Heart right ventricle (tissue), 16 donors: ENCODE measurements at places on chromosomes 5 and 9.

DNA sequence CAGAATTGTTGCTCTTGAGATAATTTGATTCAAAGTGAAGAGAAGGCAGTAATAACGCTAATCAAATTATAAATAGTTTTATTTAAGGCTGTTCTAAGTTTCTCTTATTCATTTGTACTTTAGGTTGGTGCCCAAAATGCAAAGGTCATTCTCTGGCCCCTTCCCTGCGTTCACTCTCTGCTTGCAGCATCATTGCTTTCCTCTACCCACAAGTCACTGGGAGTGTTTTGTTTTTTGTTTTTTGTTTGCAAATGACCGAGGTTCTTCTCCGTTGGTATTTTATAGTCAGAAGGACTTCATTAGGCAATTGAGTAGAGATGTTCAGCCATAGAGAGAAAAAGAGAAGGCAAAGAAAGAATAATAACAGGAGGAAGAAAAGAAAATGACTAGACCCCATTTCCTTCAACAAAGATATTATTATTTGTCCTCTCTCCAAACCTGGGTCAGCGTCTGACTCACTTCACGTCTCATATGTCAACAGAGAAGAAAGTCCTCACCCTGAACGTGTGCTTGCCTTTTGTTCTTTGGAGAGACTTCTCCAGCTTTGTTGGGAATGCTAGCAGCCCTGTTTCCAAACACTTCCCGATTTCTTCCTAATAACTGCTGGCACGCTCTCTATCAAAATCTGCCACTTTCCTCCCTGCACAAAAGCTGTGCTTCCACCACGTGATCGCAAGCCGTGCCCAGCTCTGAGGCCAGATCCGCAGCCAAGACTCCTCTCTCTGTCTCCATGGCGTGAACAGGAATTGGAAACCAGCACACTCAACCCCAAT lies 119.8 kb downstream of the EBF1 start:
- DNase-seq, result peak; percentile 57

DNA sequence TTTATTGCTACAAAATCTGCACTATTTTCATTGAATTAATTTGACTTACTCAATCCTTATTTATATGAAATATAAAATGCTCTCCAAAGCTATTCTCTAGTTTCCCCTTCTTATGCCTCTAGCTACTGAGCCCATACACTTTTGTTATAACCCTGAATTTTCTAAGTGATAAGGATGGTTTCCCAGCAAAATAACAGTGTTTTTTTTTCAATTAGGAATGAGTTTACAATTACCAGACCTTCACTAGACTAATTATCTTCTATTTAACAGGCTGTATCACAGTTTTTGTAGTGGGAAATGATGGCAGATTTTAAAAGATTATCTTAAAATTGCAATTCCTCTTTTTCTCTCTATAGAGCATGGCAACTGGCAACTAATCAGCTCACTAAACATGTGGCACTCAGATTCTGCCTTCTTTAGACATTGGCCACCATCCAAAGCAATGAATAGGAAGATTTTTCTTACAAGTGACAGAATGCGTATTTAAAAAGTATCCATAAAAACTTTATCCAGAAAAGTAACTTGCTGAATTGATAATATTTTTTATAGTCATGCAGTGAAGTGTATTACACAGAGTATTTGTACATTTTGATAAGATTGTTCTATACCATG lies 585.7 kb upstream of the ZNF608 start:
- no peak for DNase-seq

DNA sequence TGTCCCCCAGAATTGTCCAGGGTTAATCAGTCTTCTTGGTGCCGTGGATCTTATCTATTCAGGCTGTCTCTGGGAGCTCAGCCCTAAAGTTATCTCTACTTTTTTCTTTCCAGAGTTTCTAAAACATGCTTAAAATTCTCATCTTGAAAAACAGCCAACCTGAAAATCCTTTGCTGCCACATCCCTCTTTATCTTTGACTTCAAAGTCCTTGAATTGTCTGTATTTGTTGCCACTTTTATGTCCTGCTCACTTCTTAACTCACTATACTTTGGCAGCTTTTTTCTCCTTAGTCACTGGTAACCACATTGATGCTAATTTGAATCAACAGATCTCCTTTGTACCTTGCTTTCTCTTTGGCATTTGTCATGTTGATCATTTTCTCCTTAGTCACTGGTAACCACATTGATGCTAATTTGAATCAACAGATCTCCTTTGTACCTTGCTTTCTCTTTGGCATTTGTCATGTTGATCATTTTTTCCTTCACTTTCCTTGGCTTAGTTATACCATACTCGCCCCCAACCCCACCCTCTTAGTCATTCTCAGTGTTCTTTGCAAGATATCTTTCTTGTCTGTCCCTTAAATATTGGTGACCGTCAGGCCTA lies 8.5 kb downstream of the DMXL1 start:
- no peak for DNase-seq

DNA sequence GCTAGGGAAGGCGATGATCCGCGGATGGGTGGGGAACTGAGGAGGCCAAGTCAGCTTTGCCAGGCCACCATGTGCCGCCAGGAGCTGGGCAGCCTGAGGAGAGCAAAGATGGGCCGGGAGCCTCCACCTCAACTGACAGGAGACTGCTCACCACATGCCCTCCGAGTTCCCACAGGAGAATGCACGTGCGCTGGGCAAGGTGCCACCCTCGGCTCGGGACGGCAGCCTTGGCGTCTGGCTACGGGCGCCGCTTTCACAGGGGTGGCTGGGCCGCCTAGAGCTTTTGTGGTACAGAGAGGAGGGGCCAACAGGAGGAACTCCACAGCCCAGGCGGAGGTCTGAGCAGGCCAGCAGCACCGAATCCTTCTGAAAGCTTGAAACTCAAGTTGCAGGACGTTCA lies 5.3 kb upstream of the TBC1D9B start:
- no peak for DNase-seq

GRCh38 chr9:4986783-4987182 lies 1.7 kb downstream of the JAK2 start:
- DNase-seq, result no peak

DNA sequence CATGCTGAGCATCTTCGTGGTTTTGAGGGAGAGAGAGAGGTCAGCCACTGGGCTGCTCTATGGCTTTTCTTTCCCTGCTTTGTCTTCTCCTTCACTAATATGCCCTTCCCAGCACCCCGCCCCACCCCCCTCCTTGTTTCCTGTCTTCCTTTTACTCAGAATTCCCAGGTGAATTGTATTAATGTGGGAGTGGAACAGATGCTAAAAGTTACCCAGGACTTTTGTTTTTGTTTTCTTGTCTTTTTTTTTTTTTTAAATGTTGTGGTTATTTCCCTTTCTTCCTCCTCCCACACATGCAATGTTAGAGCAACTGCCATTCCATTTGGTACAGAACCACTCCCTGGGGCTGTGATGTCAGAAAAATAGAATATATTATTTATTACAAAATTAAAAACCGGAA lies 442.7 kb upstream of the CD180 start:
- peak; percentile 37 for DNase-seq

DNA sequence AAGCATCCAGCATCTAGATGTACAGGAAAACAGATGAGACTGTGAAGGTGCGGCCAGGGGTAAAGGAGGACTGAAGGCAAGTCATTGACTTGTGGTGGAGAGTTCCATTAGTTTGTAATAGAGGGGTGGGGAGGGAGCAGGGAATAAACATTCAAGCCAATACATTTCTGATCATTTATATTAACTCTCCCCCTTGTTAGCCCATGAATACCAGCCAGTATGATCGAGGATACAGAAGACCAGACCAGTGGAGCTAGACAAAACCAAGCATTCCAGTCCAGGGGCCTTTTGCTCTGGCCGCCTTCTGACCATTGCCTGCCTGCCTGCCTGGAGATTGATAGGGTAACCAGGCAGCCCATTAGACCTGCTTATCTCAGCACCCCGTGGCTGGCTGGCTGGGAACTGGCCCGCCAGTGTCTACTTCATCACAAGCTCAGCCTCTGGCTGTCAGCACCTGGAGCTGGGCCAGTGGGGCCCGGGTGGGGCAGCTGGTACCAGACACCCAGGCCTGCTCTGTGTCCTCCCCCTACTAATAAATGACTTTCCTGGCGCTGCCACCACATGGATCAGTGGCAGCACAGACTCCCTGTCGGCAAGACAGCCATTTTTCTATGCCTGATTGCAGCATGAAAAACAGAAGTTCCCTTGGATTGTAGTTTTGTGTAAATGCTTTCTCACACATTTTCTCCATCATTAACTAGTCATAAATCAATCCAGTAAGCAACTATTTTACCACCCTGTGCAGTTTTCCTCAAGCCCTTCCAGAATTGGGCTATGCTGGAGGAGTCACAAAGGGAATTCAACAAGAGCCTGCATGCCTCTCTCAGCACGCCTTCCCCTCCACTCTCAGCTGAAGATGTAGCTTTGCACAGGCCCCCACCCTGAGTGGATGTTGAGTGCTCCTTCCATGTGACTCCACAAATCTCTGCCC lies 181.3 kb downstream of the SNCAIP start:
- peak; percentile 83 for DNase-seq

DNA sequence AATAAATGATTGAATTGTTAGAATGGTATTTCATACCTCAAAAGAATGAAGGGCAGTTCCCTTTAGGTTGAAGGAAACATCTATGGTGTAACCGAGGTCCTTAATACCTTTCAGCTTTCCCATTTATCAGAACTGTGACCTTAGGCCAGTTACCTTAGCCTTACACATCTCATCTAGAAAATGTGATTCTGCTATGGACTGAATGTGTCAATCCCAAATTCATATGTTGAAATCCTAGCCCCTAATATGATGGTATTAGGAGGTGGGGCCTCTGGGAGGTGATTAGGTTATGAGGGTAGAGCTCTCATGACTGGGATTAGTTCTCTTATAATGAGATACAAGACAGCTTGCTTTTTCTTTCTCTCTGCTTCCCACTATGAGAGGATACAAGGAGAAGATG lies 441.9 kb downstream of the PLK2 start:
- no peak for DNase-seq

DNA sequence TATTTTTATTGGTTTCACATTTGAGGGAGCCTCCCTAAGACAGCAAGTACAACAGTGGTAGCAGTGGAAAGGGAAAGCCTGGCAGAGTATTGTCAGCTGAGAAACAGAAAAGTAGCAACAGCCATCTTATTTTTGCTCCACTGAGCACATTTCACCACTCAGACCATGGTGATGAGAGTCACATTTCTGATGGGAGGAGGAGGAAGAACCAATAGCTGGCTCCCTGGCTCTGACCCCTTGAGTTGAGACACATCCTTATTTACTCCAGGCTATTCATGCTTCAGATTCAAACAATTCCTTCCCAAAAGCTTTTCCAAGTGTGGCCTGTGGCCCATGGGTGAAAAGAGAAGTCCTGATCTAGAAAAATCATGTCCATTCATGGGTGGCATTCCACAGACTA lies 236.3 kb downstream of the ARHGAP26 start:
- no peak for DNase-seq

GRCh38 chr9:83457005-83457404 lies 81.2 kb downstream of the FRMD3 start:
- no peak for DNase-seq

DNA sequence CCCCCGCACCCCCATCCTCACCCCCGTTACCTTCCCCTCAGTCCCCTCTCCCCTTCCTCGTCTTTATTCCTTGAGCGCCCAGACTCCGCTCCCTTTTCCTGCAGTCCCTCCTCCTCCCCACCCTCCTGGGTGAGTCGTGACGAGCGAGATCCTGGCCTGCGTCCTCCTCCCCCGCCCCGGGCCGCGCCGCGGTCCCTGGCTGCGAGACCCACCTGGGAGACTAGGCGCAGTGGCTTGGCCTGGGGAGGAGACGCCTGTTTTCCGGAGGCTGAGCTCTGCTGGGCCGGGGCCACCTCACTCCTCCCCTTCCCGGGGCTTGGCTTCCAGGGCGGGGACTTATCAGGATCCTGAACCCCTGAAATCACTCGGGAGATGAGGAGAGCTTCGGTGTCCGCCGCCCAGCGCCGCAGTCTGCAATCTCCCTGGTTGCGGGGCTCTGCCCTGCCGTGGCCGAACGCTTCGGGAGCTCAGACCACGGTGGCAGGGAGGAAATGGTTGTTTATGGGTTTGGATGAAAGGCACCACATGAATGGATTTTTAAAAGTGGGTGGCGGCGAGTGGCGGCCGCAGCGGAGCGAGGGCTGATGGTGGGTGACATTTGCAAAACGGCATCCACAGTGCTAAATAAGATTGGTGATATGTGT lies 984 bp downstream of the STXBP1 start:
- DNase-seq, result peak; percentile 83

DNA sequence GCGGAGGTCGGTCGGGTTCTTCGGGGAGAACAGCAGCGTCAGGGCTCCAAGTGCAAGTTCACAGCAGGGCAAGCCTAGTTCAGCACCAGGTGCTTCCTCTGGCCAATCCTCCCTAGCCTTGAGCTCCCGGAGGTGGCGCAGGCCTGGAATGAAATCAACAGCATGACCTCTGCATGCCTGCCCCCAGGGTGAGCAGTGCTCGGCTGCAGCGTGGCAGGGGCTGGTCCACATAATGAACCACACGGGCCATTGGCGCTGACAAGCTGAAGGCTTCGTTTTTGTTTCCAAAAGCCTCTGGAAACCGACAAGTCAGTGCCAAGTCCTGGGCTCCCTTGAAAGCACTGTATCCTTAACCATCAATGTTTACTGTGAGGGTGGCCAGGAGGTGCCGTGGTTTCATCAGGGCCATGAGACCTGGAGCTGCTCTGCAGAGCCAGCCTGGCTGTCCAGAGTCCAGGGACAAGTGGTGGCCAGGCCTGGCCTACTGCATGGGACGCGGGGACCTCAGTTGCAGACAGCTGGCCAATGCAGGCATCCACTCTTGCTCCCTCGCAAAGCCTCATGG lies 2.1 kb upstream of the INPP5E start:
- DNase-seq, result no peak

DNA sequence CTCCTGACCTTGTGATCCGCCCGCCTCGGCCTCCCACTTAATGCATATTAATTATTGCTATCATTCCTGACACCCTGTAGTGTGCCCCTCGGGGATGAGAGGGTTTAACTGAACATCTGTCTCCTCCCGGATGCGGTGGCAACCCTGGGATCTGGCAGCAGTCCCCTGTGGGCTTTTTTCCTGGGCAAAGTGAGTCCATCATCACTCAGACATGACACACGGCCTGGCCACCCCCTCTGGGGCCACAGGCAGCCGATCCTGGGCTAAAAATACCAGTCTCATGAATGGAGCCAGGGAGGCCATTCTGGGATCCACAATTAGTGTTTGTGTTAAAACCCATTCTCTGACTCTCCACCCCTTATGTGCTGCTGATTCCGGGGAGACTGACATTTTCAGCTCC lies 161.2 kb downstream of the RGS3 start:
- peak; percentile 39 for DNase-seq

DNA sequence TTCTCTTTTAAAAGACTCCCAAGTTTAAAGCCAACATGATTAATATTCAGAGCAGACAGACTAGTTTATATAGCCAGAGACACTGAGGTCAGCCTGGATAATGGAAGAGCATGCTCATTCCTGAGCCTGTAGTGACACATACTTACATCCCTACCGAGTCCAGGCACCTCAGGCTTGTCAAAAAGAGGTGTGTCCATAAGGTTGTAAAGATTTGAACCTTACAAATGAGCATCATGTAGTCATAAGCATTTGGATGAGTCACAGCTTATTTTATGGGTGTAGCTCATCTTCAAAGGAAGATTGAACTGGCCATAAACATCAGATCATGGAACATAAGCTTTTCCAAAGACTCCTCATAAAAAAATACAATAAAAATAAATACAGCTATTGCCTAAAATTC lies 333.5 kb downstream of the EFNA5 start:
- DNase-seq, result no peak
